ENCODE measurements at places on chromosomes 6 and 20.

DNA sequence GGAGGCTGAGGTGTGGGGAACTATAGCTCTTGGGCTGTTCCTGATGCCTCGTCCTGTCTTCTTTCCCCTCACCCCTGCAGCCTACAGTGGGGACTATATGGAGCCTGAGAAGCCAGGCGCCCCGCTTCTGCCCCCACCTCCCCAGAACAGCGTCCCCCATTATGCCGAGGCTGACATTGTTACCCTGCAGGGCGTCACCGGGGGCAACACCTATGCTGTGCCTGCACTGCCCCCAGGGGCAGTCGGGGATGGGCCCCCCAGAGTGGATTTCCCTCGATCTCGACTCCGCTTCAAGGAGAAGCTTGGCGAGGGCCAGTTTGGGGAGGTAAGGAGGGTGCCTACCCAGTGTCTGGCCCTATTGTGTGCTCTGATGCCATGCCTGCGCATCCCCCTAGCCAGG lies 11.5 kb upstream of the GTF2H4 start:
- H3K4me3 ChIP-seq, result no peak overlapping the region
- no peak for DNase-seq
- no peaks in the 10 kb centered on the region for H3K4me1 ChIP-seq
- no peaks in the 10 kb centered on the region for H3K27me3 ChIP-seq

GRCh38 chr6:50791900-50792508 lies 26.7 kb upstream of the TFAP2B start:
- no peak overlapping the region for H3K4me3 ChIP-seq
- no peak for DNase-seq
- no peaks in the 10 kb centered on the region for H3K36me3 ChIP-seq
- no peaks in the 10 kb centered on the region for H3K27me3 ChIP-seq
- H3K27ac ChIP-seq, result no peak overlapping the region
- no peaks in the 10 kb centered on the region for H3K4me1 ChIP-seq

DNA sequence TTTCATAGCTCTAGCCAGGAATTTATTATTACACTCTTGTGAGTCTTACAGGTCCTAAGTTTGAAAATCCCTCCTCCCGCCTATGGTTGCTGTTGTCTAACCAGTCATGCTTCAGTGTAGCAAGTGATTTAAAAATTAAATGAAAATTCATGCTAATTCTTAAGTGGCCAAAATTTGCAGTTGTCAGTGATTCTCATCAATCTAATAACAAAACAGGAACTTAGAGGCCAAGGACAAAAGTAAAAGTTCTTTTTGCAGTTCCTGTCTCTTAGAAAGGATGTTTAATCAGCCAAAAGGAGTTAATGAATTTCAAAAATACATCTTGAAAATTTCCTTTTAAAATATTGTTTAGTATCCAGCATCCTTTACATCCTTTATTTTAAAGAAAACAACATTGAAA lies 36.3 kb downstream of the VTA1 start:
- no peak overlapping the region for H3K4me3 ChIP-seq
- DNase-seq, result no peak
- no peak overlapping the region for H3K27ac ChIP-seq
- H3K27me3 ChIP-seq, result no peaks in the 10 kb centered on the region
- no peaks in the 10 kb centered on the region for H3K36me3 ChIP-seq
- H3K4me1 ChIP-seq, result no peaks in the 10 kb centered on the region

DNA sequence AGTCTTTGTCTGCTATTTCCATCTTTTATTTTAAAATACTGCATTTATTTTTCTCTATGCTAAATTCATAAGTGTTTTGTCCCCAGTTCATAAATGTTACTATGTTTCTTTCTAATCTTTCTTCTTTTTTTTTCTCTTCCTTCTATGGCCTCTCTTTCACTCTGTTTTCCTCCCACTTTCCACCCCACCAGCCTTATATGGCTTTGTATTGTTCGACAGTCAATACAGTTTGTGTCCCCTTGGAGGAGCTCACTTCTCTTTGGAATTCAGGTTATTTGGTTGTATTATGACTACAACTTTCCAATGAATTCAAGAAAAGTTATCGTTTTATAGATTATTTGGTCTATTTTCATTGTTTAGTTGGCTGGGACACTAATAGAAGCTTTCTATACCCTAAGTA lies 393.5 kb downstream of the NKAIN2 start:
- no peak for DNase-seq
- no peaks in the 10 kb centered on the region for H3K4me1 ChIP-seq
- no peak overlapping the region for H3K4me3 ChIP-seq

- H3K4me3 ChIP-seq, result peak overlapping the region; percentile 47
- H3K27me3 ChIP-seq, result no peaks in the 10 kb centered on the region
- H3K36me3 ChIP-seq, result peaks cover 30% of the 10 kb centered on the region
- no peak for DNase-seq
These were observed 852 bp downstream of the SYNGAP1 start for GRCh38 chr6:33420491-33421343.

GRCh38 chr20:54625497-54625896 lies 150.1 kb downstream of the DOK5 start:
- H3K27me3 ChIP-seq, result no peaks in the 10 kb centered on the region
- DNase-seq, result no peak
- no peak overlapping the region for H3K4me3 ChIP-seq
- H3K27ac ChIP-seq, result peak overlapping the region; percentile 85
- H3K36me3 ChIP-seq, result no peaks in the 10 kb centered on the region

DNA sequence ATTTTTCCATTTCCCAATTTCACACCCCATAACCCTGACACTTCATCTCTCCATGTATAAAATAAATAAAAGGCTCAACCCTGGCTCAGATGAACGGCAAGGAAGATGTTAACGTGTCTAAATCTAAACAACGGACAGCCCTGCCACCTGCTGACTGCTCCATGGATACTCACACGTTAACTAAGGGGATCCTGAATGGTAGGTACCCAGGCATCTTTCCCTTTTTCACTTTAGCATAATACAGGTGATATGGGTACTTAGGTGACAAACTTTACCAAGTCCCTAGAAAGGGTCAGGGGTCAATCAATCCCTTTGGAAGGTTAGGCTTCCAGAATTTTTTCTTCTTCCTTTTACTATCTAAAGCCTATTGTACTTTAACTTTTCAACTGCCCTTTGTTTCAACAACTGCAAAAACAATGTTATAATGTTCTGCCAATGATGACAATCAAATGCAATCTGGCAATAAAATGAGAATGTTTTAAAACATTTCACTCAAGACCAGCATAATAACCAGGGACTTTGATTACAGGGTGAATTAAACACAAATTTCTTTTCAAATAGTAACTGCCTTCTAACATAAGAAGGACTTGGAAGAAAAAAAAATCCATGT lies 52.4 kb upstream of the IPCEF1 start:
- H3K27me3 ChIP-seq, result no peaks in the 10 kb centered on the region
- H3K36me3 ChIP-seq, result peaks cover 8% of the 10 kb centered on the region
- H3K4me1 ChIP-seq, result peaks cover 17% of the 10 kb centered on the region
- H3K4me3 ChIP-seq, result no peak overlapping the region
- H3K27ac ChIP-seq, result no peak overlapping the region
- no peak for DNase-seq

DNA sequence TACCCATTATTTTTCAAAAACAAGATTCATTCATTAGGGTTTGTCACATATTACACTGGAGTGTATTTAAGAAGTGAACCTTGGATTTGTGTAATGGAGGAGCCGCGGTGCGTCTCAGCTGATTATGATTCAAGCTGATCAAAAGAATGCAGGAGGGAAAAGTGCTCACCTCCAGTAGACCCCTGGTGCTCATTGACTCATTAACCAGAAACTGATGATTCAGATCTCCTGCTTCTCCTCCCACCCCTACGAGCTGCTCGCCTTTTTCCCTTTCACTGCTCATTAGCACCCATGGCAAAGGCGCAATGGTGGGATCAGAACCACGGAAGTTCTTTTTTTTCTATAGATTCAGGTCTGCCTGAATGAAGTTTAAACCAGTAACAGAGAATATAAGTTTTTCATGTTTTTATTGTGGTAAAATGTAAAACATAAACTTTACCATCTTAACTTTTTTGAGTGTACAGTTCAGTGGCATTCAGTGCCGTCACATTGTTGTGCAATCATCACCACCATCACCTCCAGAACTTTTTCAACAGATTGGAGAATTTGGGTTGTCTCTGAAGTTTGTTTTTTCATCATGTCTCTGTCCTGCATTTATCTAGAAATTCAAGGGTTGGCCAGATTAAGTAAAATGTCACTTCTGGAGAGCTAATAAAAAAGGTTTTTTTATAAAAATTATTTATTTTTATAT lies 101.6 kb downstream of the LINC00237 start:
- no peaks in the 10 kb centered on the region for H3K27me3 ChIP-seq
- no peak overlapping the region for H3K4me3 ChIP-seq
- no peak overlapping the region for H3K27ac ChIP-seq
- no peaks in the 10 kb centered on the region for H3K4me1 ChIP-seq
- no peak for DNase-seq

GRCh38 chr20:43666376-43667328 lies at the start of gene MYBL2:
MYBL2 (plus strand) TSS chr20:43667114; CDS start chr20:43667284, 170 bp downstream.
- H3K27ac ChIP-seq, result no peak within 1 kb of the TSS
- H3K4me1 ChIP-seq, result peaks cover 13% of the 10 kb centered on the region
- no peak for DNase-seq
- H3K36me3 ChIP-seq, result no peaks in the 10 kb centered on the region
- H3K4me3 ChIP-seq, result peak within 1 kb of the TSS; percentile 36

DNA sequence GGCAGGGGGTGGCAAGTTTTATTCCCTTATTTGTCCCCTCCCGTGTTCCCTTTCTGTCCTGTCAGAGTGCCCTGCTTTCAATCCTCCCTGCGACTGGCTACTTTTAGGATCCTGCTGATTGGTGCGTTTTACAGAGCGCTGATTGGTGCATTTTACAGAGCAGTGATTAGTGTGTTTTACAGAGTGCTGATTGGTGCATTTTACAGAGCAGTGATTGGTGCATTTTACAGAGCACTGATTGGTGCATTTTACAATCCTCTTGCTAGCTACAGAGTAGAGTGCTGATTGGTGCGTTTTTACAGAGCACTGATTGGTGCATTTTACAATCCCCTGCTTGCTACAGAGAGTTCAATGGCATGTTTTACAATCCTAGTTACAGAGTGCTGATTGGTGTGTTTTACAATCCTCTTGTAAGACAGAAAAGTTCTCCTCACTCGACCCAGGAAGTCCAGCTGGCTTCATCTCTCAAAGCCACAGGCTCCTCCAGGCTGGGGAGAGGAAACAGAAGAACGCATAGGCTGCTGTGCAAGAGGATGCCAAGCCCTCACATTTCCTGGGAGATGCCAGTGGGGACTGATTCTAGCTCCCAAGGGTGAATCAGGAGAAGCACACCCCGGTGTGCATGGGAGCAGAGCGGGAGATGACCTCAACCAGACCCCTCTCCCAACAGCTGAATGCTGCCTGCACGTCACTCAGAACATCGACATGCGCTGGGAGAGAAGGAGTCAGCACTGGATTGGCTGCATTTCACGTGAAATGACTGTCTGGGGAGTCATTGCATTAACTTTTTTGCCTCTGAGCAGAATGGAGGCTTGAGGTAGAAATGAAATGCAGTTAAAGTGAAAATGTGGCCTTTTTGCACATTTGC lies 48.3 kb upstream of the SLC22A23 start:
- no peaks in the 10 kb centered on the region for H3K27me3 ChIP-seq
- DNase-seq, result no peak
- no peaks in the 10 kb centered on the region for H3K36me3 ChIP-seq
- no peak overlapping the region for H3K27ac ChIP-seq
- H3K4me1 ChIP-seq, result peaks cover 8% of the 10 kb centered on the region
- no peak overlapping the region for H3K4me3 ChIP-seq

GRCh38 chr20:10338426-10339180 lies 95.4 kb downstream of the MKKS start:
- H3K4me1 ChIP-seq, result no peaks in the 10 kb centered on the region
- no peaks in the 10 kb centered on the region for H3K27me3 ChIP-seq
- H3K4me3 ChIP-seq, result no peak overlapping the region
- H3K27ac ChIP-seq, result no peak overlapping the region
- no peaks in the 10 kb centered on the region for H3K36me3 ChIP-seq

DNA sequence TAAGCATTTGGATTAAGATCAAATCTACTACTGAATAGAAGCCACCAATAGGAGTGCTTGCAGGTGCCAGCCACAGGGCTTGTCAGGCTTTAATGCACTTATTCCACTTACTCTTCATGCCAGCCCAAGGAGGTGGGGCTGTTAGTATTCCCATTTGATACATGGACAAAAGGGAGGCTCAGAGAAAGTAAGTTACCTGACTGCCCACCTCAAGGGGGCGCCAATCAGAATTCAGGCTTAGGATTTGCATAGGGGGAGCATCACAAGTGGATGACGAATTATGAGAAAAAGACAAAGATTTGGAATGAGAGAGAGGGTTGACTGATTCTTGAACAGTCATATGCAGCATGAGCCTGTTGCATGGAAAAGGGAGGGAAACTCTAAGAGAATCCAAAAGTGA lies 188.4 kb upstream of the TSHZ2 start:
- no peaks in the 10 kb centered on the region for H3K27me3 ChIP-seq
- no peak overlapping the region for H3K27ac ChIP-seq
- H3K4me3 ChIP-seq, result no peak overlapping the region
- H3K36me3 ChIP-seq, result no peaks in the 10 kb centered on the region
- no peaks in the 10 kb centered on the region for H3K4me1 ChIP-seq

- no peak for DNase-seq
- peaks cover 21% of the 10 kb centered on the region for H3K36me3 ChIP-seq
- no peaks in the 10 kb centered on the region for H3K4me1 ChIP-seq
- no peak overlapping the region for H3K4me3 ChIP-seq
- H3K27ac ChIP-seq, result no peak overlapping the region
These were observed 42.4 kb downstream of the DHX35 start for GRCh38 chr20:39004508-39004907.

DNA sequence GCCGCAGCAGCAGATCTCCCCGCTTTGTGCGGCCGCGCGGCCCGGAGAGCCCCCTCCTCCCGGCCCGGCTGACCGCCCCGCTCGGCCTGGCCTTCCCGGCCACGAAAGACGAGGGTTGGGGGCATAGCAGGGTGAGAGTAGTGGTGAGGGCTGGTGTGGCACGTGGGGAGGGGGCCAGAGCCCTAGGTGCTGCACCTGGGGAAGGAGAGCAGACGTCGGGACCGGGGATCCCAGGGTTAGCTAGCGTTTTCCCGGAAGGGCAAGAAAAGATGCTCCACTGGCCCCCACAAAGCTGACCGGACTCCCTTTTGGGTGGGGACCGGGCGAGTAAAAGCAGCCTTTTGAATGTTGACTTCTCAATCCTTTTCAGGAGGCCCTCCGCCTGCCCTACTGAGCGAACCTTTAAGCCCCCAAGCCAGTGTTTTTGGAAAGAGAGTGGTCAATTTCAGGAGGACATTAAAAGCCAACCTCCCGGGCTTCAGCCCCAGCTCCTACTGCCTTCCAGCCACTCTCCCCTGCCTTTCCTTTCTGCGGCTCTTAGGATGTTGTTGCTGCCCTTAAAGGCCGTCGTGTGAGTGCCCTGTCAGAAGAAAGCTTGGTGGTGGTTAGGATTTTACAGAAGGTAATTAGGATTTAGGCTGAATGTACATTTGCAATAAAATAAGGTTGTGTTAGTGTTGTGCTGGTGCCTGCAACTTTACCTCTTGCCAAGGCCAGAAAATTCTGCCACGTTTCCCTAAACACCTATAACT lies 648 bp upstream of the BACH2 start:
- H3K27ac ChIP-seq, result peak overlapping the region; percentile 93
- peaks cover 20% of the 10 kb centered on the region for H3K4me1 ChIP-seq
- DNase-seq, result no peak
- no peaks in the 10 kb centered on the region for H3K36me3 ChIP-seq
- no peaks in the 10 kb centered on the region for H3K27me3 ChIP-seq

Measured in spinal cord (tissue), 10 donors.